Activated naive CD4-positive, alpha-beta T cell treated with anti-CD3 and anti-CD28 coated beads, Interleukin-2, amount 50 U/mL, for 16 hours (primary cell): ENCODE measurements at places on chromosomes 3 and 15.

DNA sequence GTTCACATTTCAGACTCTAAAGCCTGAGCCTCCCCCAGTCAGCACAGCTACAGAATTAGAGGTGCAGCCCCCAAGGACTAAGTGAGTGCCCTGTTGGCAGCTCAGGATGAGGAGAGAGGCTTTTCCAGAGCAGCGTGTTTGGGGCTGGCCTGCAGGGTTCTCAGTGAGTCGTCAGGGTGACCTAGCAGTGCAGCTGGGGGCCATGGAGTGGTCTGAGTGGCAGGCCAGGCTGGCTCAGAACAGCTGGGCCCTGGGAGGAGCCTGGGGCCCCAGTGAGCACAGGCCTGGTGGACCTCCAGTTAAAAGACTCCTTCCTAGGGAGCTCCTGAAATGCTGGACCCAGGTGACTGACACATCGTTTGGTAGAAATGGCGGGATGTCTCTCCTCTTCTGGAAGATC is 108.3 kb downstream of the SLC49A4 start:
- no peak for DNase-seq

DNA sequence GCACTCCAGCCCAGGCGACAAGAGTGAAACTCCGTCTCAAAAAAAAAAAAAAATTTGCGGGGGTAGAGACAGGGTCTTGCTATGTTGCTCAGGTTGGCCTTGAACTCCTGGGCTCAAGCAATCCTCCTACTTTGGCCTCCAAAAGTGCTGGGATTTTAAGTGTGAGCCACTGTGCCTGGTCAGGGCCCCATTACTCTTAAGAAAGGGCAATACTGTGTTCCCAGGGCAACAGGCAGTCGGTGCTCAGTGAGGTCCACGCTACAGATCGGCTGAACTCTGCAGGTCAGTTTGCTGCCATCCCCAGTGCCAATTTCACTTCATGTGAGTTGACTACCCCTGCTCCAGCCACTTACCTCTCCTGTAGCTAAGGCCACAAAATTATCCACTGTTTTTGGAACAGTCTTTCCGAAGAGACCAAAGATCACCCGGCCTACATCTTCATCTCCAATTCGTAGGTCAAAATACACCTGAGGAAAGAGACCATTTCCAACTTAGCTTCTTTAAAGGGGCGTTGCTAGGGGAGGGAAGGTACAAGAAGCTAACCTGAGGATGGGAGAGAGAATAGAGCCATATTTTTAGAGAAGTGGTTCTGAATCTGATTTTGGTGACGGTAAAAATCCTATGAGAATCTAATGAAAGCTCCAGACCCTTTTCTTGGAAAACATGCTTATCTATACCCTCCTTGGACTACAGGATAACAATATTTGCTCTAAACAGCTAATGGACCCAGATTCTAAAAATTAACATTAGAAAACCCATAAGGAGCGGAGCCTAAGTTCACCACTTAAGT is 939 bp downstream of the PPIB start:
- DNase-seq: no peak

DNA sequence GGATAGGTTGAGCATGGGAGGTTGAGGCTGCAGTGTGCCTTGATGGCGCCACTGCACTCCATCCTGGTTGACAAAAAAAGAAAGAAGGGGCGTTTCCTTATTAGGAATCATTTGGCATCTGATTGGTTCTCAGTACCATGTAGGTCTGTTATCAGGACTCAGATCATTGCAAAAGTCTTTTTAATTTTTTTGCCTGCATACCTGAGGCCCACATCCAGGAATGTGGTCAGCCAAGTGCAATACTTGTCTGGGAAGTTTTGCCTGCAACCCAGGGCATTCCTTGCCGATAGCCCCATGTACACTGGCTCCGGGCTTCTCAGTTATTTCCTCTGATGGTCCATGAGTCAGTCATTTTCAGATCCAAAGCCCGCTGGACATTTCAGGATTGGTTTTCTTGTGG is 50.1 kb upstream of the CRTC3 start:
- DNase-seq: no peak

DNA sequence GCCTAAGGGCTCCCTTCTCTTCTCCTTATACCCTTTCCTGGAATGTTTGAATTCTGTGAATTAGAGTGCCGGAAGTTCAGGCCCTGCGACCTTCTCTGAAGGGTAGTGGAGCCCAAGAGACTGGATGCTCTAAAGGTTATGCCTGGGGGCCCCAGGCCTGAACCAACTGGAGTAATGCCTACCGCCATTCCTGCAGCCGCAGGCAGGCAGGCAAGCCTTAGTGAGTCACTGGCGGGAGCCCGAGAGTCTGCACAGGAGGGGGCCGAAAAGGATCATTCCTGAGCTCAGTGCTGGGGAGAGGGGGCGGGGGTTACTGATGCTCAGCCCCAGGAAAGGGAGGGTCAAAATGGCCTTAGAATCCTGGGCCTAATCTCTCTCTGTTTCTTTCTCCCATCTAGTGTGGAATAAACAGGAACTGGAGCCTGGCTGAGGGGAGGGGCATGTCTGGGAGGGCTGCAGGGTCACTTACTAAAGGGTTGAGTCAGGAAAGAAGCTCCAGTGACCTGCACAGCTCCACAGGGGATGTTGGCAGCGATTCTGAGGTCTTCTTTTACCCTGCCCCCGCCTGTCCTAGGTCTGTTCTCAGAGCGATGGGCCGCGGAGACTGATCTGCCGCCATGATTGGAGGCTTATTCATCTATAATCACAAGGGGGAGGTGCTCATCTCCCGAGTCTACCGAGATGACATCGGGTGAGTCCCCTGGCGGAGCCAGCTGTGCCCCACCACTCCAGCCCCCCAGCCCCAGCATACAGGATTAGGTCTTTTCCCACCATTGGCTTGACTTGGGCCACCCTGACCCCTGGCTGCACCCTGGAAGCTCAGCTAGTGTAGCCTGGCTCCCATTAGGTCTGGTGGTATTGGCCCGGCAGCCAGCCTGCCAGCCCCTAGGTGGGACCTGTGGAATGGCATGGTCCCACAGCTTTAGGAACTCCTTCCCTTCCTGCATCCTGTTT is 2.0 kb downstream of the AP2M1 start:
- DNase-seq: no peak

DNA sequence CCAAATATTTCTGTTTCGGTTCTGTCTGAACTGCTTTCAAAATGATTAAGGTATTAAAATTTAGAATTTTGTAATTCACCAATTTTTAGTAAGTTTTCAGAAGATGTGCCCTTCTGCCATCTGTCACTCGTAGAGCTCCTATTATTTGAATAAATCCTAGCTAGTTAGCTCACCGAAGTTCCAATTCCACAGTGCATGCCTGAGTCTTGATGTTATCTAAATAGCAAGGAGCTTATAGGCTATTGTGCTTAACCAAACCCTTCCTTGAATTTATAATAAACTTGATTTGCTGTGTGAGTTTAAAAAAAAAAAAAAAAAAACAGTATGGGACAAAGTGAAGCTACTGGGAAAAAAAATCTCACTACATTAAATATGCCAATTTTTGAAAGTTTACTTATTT is 18.7 kb downstream of the ATP13A3 start:
- DNase-seq: no peak

DNA sequence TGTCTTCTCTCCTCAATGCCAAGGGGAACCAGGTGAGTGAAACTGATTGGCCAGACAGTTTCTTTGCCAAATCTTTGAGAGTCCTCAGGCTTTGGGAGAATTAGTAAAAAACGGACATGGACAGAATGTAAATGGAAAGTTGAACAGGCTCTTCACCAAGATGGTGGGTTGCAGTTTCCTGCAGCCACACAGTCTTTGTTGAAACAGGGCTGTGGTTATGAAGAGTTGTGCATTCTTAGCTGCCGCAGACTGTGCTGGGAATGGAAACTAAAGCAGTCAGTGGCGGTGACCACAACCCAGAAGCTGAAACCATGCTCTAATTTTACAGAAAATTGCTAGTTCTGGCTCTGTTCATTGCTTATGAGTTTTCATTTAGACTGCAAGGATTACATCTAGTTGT is 42.1 kb upstream of the TASOR start:
- peak; percentile 33 for DNase-seq

DNA sequence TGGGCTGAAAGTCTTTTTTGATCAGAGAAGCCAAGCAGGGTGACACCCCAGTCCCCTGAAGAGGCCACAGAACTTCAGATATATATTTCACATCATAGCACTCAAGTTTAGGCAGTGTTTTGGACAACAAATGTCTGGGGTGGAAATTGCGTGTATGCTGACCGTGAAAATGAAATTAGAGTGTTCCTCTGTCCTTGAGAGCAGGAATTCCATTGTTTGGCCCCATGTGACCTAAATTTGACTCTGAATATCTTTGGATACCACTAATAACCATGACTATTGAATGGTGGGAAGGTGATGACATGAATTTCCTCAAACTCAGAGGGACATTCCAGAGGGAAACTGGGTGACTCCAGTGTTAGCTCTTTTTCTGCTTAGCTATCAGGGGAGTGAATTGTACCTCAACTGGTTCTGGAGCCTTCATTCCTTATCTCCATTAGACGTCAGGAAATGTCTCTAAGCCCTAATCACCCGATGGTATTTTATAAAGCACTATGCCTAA is 263.5 kb upstream of the RASGRP1 start:
- DNase-seq: no peak

DNA sequence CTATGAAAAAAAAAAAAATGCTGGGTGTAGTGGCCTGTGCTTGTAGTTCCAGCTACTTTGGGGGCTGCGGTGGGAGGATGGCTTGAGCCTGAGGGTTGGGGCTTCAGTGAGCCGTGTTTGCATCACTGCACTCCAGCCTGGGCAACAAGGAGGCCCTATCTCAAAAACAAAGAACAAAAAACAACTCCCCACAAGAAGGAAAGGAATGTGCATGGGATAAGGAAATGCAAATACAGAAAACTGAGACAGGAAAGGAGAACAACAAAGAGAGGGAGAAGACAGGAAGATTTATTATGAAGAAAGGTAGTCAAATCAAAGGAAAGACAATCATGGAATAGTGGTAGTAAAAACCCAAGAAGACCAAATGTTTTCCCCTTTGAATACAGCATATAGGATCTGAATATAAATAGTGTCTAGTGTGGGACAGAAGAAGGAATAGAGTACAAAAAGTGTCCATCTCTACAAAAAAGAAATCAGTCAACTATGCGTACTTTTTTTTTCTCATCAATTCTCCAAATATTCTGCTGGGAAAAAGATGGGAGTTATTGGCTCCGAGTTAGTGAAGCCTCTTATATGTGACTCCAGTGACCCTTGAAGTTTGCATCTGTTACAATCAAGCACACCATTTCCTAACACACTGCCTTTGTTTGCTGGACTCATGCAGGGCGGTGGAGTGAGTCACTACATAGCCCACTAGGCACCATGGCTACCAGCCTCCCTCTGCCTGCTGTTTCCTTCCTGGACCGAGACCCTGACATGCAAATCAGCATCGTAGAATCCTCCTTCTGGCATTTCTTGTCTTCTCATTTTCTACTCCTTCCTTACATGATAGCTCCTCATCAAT is 101.2 kb upstream of the PTX3 start:
- no peak for DNase-seq

GRCh38 chr3:43025423-43025822 is 46.3 kb downstream of the GASK1A start:
- no peak for DNase-seq

DNA sequence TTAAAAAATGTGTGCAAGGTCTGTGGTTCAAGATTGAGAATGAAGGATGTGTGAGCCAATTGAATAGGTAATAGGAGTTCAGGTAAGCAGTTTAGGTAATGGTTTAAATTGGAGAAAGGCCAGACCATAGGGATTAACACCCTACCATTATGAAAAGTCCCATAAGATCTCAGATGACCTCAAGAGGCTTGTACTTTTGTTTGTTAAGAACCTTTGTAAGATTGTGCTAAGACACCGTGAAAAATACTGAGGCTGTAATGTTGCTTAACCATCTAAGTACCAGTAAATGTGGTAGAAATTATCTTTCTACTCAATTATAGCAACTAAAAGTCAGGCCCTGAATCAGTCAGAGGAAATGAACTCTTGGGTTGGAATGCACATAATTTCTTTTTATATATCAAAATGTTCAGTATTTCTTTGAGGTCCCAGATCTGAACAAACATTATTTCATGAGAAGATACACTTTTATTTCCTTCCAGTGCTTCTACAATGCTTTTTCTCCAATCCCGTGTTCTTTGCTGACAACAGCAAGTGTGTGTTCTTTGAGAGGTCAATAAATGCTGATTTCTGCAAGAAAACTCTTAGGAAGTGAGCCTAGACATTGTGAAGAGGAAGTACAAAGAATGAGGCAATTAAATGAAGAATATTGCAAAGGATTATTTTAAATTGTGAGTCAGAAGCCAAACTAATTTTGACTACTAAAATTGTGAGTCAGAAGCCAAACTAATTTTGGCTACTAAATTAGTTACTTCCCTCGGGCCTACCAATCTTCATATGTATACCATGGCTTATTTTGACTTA is 66.4 kb downstream of the TCF12 start:
- DNase-seq: no peak

DNA sequence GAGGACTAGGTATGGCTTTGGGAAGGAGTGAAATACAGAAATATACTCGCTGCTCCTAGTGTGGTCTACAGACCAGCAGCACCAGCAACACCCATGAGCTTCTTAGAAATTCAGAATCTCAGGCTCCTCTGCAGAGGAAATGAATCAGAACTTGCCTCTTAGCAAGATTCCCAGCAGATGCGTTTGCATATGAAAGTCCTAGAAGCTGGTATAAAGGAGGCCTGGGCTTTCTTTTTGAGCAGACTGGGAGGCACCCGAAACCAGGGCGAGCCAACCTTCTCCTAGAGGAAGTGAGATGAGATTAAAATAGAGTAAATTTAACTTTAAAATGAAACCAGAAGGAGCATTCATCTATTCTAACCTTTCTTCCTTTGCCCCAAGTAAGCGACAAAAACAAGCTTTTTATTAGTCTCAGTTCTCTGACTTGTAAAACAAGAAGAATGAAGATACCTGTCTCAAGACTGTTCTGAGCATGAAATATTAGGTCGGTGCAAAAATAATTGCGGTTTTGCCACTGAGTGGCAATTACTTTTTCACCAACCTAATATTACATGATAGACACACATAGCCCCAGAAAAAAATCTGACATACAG is 140.0 kb downstream of the PDZRN3 start:
- no peak for DNase-seq

GRCh38 chr3:131075632-131076328 is 49.1 kb downstream of the NEK11 start:
- DNase-seq: no peak

- DNase-seq: no peak
Measured at GRCh38 chr3:105448338-105448982, 81.8 kb downstream of the ALCAM start.

DNA sequence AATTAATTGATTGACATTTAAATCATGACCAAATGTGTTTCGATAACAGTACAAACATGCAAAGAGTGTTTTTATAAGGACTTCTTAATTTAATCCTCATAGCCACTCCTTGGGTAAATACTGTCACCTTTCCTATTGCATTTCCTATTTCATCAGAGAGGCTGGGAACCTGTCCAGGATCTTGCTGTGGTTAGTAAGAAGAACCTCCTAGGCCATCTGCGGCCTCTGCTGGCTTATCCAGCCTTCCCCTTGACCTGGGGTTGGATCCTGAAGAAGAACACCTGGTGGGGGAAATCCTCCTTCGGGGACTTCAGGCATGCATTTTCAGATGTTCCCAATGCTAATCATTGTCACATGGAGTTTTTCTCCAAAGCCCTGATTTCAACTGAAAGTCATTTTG is 25.5 kb downstream of the GLDN start:
- DNase-seq: no peak

GRCh38 chr3:150419076-150419868 is 11.2 kb downstream of the TSC22D2 start:
- no peak for DNase-seq

- no peak for DNase-seq
Measured at GRCh38 chr15:65372787-65373067, 5.1 kb downstream of the IGDCC3 start.

- no peak for DNase-seq
Measured at GRCh38 chr3:26505399-26505798, 117.2 kb upstream of the LRRC3B start.
